IMR-90 (cell line): ENCODE measurements at places on chromosomes 3 and 15.

DNA sequence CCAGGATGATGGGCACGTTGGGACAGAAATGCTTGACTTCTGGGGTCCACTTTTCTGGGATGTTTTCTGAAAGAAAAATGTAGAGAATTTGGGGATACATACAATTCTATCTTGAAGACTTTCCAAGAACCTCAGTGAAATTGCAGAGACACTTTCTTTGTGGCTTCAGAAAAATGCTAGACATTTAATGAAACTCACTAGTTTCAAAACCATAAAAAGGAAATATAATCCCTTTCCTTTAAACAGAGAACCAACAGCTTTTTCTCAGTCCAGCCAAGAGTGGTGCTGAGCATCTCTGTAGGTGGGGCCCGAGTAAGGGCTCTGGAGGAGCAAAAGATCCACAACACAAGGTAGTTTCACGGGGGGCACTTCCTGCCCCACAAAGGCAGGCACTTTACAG lies 4.4 kb upstream of the GPX1 start:
- DNase-seq: peak; percentile 51

- DNase-seq: peak; percentile 44
Observed at GRCh38 chr3:128701342-128702212, 24.4 kb upstream of the RAB7A start.

DNA sequence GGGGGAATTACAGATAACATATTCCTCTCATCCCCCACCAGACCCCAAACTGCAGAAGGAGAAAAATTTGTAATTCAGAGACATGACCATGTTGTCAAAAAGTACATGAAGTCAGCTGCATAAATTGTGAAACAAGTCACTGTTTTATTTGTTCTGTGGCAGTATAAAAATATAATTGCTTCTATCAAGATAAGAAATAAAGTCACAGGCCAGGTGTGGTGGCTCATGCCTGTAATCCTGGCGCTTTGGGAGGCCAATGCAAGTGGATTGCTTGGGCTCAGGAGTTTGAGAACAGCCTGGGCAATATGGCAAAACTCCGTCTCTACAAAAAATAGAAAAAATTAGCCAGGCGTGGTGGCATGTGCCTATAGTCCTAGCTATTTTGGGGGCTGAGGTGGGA lies 87.7 kb upstream of the DPH6 start:
- no peak for DNase-seq

DNA sequence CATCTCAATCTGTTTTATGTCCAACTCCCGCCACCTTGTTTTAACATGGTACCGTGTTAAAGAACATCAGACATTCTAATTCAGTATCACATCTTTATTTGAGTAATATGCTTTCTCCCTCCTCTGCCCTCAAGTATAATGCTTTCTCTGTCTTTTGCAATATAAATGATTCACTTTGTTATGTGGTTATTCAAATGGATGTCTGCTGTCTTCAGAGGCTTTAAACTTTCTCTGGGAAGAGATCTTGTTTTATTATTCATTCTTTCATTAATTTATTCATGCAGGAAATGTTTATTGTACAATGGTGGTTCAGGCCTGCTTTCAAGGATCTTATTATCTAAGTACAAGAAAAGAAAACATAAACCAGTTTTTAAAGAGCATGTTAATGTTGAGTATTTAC lies 57.1 kb downstream of the RAP2B start:
- peak; percentile 49 for DNase-seq

DNA sequence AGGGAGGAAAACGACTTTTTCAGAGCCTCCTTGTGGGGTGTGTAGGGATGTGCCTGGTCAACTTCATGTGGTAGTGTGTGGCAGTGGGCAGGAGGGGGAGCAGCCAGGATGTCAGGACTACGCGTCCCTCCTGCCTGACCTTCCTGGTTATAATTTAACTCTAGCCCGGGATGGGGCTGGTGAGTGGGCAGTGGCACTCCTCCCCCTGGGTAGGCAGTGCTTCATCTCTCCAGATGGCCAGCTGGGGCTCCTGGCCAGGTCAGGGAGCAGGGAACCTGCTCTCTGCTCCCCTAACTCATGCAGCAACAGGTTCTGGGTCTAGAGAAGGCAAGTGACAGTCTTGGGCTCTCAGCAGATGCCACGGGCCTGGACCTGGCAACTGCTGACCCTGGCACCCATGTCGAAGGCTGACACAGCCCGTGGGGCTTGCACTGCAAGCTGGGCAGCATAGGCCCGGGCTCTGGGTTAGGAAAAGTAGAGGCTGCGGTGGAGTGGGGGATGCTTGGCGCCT lies 2.6 kb downstream of the ITIH4 start:
- DNase-seq: no peak

GRCh38 chr15:37767841-37768455 lies 166.5 kb upstream of the TMCO5A start:
- DNase-seq: peak; percentile 35

DNA sequence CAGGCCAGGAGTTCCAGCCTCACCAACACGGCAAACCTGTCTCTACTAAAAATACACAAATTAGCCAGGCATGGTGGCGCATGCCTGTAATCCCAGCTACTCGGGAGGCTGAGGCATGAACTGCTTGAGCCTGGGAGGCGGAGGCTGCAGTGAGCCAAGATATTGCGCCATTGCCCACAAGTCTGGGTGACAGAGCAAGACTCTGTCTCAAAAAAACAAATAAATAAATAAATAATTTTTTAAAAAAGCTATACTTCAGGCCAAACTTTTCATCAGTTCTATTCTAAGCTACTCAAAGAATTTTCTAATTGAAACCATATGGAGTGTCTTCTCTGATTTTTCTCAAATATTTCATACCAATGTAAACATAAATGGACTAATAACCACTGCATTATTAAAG lies 43.5 kb downstream of the PHC3 start:
- DNase-seq: no peak

GRCh38 chr15:85150130-85150480 lies 168.4 kb downstream of the PDE8A start:
- peak; percentile 11 for DNase-seq
